Cardiac septum (tissue), 1 donor: ENCODE measurements at places on chromosomes 7 and 10.
A peak's percentile ranks its signal among the peaks of the same experiment; 100 is the strongest.

GRCh38 chr7:44463169-44463808 lies 27.2 kb downstream of the NUDCD3 start:
- no peak for DNase-seq

- no peak for DNase-seq
These were observed 38.4 kb upstream of the C10orf120 start for GRCh38 chr10:122738031-122738430.

DNA sequence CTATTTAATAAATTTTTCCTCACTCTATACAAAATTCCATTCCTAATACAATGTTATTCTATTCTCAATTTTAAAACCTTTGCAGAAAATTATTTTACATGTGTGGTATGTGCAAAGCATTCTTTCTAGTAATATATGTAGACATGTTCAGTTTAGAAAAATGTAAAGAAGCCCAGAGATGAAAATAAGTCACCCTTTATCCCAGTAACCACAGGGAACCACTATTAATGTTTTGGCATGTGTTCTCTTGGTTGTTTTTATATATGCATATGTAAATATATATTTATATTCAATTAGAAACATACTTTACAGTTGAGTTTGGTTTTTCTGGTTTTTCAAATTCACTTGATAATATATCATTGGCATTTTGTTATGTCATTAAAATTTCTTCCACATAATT lies 14.8 kb upstream of the GLCCI1 start:
- no peak for DNase-seq

- DNase-seq, result no peak
These were observed 79.6 kb downstream of the PTEN start for GRCh38 chr10:87942884-87943527.

- DNase-seq, result no peak
These were observed 13.2 kb downstream of the TMEM243 start for GRCh38 chr7:87206361-87206760.

GRCh38 chr10:43888586-43888985 lies 239.9 kb upstream of the ZNF32 start:
- no peak for DNase-seq

GRCh38 chr7:129950191-129950932 lies 2.4 kb downstream of the UBE2H start:
- peak; percentile 47 for DNase-seq

DNA sequence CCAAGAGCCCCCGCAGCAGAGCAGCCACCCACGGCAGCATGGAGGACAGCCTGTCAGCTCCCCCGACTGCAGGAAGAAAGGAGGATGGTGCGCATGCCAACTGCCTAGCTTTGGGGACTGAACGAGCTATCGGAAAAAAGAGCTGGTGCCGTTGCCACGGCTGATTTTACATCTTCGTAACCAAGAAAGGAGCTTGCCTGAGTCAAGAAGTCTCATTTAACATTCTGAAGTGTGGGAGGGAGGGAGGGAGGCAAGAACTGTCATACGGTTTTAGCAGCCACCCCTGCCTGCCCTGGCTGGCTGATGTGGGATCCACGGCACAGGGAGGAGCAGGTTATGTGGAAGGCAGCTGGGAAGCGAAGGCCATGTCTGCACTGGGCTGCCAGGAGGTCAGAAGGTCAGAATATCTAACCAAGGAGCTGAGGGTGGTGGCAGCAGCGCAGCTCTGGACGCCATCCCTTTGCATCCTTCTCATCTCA lies 74.7 kb upstream of the CAMK2B start:
- peak; percentile 68 for DNase-seq

- no peak for DNase-seq
These were observed 27.8 kb downstream of the RNLS start for GRCh38 chr10:88555190-88555908.

DNA sequence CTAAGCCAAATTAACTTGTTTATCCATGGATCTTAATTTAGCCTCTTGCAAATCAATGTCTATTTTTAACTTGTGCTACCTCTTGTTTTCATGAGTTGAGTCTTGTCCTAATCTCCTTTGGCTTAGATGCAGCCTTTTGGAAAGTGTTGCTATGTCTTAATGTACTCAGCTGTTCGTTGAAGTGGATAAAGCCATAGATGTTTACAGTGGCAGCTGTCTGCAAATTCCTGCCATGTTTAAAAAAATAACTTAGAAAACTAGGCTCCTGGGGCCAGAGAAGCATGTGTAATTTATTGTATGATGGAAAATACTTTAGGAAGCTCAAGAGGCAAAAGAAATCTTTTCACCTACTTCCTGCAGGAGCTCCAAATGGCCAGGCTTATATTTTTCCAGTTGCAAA lies 253.1 kb upstream of the RHOBTB1 start:
- no peak for DNase-seq

DNA sequence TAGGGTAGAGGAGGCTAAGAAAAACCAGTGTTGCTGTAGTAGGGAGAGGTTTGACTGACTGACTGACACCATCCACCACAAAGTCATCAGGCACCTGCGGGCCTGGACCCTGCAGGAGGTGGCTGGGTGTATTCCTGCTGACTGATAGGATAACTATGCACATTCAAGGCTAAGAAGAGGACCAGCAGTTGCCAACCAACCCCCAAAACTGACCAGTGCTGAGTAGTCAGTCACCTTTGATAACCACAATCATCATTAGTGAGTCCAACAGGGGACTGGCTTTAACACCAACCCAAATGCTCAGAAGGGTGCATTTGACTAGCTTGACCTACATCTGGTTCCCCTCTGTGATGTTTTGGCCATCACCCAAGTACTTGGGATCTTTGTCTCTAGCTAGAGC lies 30.5 kb downstream of the PLXNA4 start:
- DNase-seq, result no peak

DNA sequence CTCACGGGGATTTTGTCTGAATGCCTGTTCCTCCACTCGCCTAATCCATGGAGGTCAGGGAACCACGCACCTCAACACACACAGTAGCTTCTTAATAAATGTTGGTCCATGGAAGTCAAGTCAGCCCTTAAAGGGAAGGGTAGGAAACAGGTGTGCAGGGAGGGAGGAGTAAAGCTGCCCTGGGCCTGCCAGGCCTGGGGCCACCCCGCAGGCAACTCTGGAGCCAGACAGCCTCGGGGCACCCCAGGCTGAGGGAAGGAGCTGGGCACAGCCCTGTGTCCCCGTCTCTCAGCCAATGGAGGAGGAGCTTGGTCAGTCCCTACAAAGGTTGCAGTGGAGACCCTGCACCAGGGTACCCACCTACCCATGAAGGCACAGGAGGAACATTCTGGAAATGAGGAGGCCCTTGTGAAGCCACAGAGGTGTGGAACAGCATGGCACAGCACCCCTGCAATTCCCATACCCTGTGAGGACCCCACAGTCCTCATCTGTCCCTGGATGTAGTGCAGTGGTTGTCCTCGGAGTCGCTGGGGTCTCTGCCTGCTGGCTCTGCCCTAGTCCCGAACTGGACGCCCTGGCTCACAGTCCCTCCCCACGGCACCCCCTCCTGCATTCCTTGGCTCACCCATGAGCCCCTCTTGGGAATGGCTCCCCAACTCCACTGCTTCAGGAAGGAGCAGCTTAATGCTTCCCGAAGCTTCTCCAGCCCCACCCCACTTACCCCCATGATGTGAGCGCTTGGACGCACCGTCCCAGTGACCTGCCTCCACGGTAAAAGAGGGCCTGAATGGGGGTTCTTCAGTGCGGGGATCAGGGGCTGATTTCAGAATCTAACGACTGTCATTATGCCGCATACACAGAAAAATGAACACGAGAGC lies 79.2 kb upstream of the INSIG1 start:
- peak; percentile 49 for DNase-seq

- DNase-seq, result no peak
These were observed 189.7 kb downstream of the TMEM26 start for GRCh38 chr10:61263518-61263917.

DNA sequence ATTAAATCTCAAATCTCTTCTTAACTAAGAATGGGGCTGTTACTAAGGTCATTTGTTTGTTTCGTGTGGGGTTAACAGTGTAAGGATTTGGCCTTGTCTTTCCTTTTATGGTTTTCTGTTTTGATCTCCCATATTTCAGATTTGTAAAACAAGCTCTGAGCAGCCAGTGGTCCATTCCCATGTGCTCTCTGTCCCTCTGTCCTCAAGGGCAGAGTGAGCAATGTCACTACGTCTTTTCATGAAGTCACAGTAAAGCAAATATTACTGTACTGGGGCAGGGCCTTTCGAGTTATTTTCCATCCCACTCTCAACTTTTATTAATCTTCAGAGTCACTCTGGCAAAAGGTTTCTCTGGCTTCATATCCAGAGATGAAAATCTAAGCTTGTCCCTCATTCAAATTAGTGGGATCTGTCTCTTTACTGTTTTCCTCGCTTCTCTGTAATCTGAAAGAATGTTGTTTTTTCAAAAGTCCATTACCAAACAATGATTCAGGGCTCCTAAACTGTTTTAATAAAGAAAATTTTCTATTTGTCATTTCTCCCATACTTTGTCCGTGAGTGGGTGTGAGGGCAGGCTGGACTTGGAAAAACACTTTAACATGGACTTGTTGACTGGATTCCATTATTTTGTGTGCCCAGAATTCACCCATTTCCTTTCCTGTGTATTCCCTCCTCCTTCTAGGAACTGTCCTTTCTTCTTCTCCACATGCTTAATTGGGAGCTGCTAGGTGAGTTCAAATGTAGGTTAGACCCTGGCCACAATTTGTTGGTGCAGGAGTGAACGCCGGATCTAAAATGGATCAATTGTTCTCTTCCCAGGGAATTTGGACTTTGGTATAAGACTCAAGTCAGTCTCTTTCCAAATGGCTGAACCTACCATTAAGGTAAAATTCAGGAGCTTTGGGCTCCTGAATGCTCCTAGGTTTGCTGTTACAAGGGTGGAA lies 42.1 kb upstream of the NAMPT start:
- DNase-seq, result no peak

- no peak for DNase-seq
These were observed 82.8 kb upstream of the FGFR2 start for GRCh38 chr10:121680879-121681655.

- no peak for DNase-seq
These were observed 157.4 kb downstream of the ARID5B start for GRCh38 chr10:62058896-62059216.

- DNase-seq, result no peak
These were observed 72.7 kb downstream of the PLCE1 start for GRCh38 chr10:94066411-94066810.

GRCh38 chr10:42924484-42924883 lies 141.9 kb downstream of the BMS1 start:
- DNase-seq, result no peak

DNA sequence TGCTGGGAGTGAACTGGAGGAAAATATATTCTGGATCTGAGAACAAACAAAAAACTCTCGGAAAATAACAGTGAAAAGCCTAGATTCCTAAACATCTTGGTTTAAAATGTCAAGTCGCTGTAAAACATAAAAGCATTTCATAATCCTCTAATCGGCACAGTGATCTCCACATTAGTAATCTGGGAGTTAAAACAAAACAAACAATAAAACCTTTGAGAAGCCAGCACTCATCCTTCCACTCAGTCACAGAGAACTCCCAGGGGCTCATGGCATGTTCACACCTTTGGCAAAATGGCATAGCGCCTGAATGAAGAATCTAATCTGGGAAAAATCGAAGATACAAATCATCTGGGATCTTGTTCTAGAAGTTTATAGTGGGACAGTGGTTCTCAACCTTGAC lies 24.1 kb upstream of the HPS1 start:
- no peak for DNase-seq

DNA sequence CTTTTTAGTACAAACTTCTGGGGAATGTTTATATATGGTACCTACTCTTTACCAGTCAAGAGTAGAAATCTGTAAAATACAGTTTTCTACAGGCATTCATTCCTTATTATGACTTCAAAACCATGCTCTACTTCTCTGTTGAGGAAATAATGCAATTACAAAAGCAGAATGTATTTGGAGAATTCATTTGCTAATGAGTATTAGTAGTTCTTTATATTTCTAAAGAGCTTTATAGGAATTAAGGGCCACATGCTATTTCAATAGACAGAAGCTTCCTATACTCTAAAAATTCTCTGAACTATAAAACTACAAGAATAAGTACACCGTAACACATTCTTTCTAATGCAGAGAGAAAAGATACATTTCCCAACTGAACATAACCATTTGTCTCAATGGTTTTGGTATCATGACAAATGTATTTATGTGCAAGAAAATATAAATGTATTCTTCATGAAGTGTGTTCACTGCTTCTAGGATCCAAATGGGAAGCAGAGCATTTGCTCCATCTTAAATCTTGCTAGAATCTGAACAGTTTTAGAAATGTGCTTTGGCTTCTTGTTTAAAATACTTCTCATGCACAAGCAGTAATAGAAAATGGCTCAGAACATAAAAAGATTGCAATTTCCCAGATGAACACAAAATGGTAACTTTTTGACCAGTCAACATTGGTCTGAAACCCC lies 21.8 kb downstream of the CDK1 start:
- DNase-seq, result no peak

GRCh38 chr10:117221156-117221711 lies 19.7 kb upstream of the SLC18A2 start:
- no peak for DNase-seq

GRCh38 chr10:28211759-28212158 lies 91.1 kb downstream of the MPP7 start:
- no peak for DNase-seq

- no peak for DNase-seq
These were observed 133.5 kb downstream of the GALNT11 start for GRCh38 chr7:152158801-152159587.

DNA sequence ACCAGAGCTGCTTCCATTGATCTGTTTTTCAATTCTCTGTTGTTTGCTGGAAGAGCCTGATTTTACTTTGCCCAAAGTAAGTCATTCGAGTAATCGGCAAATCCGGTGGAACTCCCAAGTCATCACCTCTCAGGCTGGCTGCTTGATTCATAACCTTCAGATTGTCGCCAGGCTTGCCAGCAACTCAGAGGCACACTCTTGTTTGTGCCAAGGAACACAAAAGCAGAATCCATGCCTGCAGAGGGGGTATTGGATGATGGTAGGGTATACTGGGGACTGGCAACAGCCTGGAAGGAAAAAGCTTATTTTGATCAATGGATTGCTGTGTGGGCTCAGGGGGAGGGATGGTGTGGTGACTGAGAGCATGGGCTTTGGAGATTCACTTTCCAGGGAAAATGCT lies 542.4 kb downstream of the SORCS3 start:
- DNase-seq, result no peak

GRCh38 chr10:61779950-61780659 lies 117.4 kb downstream of the CABCOCO1 start:
- DNase-seq, result no peak

- no peak for DNase-seq
These were observed 133.9 kb downstream of the DNAJB6 start for GRCh38 chr7:157470701-157471131.

GRCh38 chr7:112293416-112293815 lies 86.9 kb downstream of the ZNF277 start:
- no peak for DNase-seq

GRCh38 chr7:67450171-67450570 lies 453.5 kb downstream of the TYW1 start:
- DNase-seq, result no peak
